ENCODE measurements at places on chromosomes 1 and 21.

DNA sequence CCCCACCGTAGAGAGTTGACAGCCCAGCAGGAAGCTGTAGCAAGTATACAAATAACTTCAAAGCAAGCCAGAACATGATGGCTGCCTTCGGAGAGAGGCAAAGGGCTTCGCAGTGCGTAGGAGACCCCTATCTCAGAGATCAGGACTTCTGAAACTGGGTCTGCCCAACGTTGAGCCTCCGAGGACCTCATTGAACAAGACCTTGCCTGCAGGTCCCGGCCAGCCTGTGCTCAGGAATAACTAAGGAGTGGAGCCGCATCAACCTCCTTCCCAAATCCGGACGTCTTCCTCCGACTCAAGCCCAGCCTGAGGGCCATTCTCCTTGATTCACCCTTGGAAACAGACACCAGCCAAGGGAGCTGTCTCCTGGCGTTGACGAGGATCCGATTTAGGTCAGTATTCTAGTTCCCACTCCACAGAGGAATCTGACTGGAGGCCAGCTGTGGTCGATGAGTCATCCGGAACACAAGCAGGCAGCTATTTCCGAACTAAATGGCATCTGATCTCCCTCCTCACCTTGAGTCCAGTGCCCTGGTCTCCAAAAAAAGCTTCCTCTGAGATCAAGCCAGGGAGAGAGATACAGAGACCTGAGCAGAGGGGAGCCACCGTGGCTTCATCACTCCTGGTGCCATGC lies 166.5 kb upstream of the COA6 start:
- DNase-seq, result peak; percentile 63

GRCh38 chr21:34216718-34217032 lies 143.3 kb downstream of the MRPS6 start:
- DNase-seq, result no peak

- no peak for DNase-seq
Observed at GRCh38 chr1:165915480-165915879, 88.1 kb downstream of the UCK2 start.

- DNase-seq, result no peak
Observed at GRCh38 chr21:23921670-23922418, 1685.4 kb downstream of the MRPL39 start.

DNA sequence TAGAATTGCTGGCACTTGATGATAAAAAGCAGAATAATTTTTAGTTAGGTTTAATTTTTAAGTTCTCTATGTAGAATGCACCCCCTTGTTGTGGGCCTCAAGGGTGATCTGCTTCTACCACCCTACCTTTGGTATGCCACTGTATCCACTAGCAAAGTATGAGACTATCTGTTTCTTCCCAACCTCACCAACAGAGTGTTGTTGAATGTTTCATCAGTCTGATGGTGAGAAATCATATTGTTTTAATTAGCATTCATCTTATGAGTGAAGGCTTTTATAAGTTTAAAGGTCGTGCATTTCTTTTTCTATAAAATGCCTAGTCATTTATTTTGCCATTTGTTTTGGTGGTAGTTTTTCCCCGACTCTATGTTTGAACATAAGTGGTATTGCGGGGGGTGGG lies 141.0 kb downstream of the MAGI3 start:
- peak; percentile 61 for DNase-seq

DNA sequence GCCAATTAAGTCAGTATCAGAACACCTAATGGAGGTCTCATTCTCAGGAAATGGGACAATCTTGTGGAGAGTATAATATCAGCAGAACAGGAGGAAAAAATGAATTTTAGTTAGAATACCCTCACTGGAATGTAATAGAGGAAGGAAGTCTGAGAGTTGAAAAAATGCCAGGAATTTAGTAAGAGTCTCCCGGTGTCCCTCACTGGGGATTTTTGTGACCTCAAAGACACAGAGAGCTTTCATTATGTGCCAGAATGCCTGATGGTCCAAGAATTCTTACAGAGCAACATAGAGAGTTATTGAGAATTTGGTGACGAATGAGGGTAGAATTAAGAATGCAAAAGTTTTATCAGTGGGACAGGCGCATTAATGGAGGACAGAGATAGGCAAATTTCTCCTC lies 443.5 kb upstream of the B3GALT2 start:
- peak; percentile 59 for DNase-seq

DNA sequence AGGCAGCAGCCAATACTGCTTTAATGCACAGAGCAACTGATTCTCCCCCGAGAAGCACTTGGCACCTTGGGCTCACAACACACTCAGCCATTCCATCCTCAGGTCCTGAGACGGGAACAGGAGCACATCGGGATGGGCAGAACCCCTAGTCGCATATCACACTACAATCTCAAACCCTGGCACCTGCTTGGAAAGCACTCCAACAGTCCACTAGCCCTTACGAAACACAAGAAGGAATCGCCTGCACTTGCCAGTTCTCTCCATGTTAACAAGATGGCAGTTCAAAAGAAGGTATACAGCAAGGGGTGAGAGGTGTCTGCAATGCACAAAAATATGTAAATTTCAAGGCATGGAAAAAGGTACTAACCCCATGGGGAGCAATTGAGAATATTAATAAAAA lies 21.4 kb downstream of the JAK1 start:
- no peak for DNase-seq

DNA sequence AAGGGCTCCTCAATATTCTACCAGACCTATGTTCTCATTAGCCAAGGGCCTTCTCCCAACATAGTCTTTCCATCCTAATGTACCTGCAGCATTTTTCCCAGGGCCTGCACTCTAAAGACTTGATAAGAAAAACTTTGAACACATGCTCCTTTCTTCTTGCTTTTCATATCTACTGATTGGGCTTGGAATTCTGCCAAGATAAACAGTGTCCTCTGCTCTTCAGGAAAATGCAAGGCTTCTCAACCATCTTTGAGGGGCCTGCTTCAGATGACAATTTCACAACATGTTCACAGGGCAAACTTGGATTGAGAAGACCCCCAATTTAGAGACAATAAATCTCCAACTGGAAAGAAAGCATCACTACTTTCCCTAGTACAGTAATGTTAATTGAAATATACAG lies 25.8 kb upstream of the PPT1 start:
- DNase-seq, result no peak

- DNase-seq, result no peak
Observed at GRCh38 chr1:55287723-55288122, 72.6 kb upstream of the USP24 start.

DNA sequence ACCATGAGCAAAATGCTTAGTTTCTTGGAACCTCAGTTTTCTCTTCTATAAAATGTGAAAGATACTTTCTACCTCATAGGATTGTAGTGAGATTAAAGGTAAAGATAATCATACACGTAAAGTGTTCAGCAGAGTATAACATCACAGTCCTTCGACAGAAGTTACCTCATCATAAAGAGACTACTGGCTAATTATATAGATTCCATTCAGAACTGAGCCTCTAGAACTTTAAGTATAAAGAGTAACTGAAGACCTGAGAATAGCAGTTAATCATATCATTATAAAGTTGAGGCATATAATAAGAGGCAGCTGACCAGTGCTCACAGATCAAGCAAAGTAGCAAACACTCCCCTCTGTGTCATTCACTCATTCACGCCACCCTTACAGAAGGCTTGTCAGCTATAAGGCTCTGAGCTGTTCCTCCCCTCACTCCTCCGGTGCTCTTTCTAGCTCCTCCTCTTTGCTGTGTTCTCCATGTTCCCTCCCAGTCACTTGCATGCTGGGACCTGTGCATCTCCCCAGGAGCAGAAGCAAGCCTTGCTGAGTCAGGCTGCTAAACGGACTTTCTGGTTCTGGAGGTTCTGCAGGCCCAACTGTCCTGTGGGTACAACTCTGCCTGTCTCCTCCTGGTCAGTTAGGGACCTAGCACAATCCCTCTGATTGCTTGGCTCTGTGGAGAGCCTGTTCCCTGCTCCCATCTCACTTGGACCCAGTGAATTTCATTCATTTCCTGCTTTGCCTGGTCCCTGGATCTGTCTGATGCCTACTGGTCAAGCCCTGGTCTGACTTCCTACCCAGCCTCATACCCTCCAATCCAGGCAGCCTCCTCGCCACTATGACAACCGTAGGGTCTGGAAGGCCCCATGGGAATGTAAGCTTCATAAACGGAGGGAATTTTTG lies 28.3 kb upstream of the LY9 start:
- no peak for DNase-seq

DNA sequence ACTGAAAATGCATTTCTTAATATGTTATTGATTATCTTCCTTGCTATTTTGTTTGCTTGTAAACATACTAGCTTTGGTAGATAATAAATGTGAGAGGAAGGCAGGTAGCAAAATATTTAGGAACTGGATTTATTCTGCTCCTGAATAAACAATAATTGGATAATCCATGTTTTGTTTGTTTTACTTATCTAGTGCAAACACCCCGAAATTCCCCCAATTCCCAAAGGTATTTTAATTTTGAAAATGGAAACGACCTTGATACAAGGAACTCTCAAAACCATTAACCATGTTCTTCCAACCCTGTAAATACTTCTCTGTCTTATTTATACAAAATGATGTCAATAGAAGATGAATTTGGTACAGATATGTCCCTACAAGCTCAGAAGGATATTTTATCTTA lies 3.0 kb downstream of the USH2A start:
- DNase-seq, result no peak

Measured in fibroblast of skin of right biceps (primary cell).